ENCODE measurements at places on chromosomes 3 and 15.
A peak's percentile ranks its signal among the peaks of the same experiment; 100 is the strongest.

DNA sequence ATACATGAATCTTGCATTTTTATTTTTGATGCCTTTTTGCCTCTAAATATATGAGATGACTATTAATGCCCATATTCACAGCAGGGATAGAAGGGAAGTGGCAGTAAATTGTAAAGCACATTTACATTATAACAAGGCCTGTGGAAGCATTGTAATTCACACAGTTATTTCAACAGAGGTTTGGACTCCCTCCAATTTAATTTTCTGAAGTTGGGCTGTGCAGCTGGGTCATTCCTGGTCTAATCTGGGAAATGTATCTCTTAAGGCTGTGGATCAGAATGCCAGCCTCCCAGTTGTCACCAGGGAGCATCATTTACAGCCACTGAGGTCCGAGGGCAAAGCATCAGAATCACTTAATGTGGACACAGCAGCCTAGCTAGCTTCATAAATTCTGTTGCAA lies 434.5 kb downstream of the MFSD1 start:
- no peak for DNase-seq

- no peak for DNase-seq
Measured at GRCh38 chr15:59274126-59274970, 67.7 kb downstream of the LDHAL6B start.

- no peak for DNase-seq
Measured at GRCh38 chr15:77739591-77740378, 107.1 kb upstream of the LINGO1 start.

- DNase-seq, result no peak
Measured at GRCh38 chr3:132536442-132537153, 60.5 kb upstream of the ACKR4 start.

DNA sequence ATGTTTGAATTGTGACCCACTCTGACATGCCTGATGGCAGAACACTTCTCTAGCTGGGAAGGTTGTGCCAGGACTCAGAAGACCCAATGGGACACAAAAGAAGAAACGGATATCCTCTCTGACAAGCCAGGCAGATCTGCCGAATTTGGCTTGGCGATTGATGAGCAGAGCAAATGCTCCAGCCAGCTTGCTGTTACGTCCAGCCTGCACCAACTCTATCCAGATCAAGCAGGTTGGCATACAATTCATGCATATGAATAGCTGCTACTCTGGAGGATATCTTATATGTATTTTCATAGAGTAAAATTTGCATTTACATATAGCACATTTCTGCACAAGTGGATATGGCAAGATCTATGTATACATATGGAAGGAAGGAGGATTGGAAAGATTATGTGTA lies 102.8 kb downstream of the PEX5L start:
- no peak for DNase-seq

DNA sequence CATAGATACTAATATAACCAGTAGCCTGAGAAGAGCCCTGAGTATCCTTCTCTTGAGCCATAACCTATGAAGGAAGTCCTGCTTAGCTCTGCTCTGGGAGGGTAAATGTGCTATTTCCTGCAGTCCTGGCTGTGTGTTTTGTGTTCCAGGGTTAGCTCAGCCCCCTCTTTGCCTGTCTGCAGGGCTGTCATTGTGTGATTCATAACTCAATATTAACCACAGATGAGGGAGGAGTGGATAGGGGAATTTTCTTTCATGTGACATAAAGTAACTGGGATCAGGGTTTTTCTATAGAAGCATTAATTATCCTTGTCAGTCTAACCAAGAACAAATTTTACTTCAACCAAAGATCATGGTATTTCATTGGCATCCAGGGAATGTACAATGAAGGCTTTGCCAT lies 183.3 kb upstream of the ZBTB20 start:
- DNase-seq, result no peak

GRCh38 chr3:15926871-15927270 lies 129.1 kb upstream of the ANKRD28 start:
- no peak for DNase-seq

GRCh38 chr15:68051109-68051508 lies 3.0 kb upstream of the PIAS1 start:
- no peak for DNase-seq

DNA sequence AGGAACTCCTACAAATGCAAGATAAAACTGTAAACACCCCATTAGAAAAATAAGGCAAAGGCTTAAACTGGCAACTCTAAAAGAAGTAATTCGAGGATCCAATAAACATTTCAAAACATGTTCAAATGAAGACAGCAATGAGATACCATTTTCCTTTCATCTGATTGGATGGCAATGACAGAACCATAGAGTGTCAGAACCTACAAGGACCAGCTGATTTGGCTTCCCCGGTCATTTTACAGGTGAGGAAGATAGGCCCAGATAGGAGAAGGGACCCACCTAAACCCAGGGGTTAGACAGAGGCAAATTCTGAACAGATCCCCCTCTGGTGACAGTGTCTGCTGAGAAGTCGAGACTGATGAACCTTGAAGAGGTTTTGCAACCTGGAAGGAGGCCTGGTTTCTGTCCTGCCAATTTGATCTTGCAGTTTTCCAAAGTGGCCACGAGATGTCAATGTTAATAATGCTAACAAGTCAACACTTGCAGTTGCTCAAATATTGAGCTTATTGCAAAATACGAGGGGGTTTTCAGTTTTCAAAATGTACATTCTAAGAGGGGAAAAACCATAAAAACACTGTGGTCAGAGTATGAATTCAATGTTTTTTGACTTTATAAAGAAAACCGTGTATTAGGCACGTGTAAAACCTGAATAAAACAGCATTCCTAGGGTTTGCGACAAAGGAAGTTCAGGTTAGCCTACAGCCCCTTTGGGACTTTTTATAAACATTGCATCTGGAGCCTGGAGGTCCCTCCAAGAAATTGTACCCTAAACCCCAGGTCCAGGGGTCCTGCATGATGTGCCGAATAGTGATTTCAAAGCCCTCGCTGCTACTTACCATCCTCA lies 21.5 kb downstream of the CFAP161 start:
- no peak for DNase-seq

GRCh38 chr3:50675179-50676030 lies 678 bp downstream of the DOCK3 start:
- peak; percentile 64 for DNase-seq

GRCh38 chr3:184368586-184369183 lies 7.2 kb downstream of the POLR2H start:
- DNase-seq, result no peak

GRCh38 chr3:53104762-53105161 lies 25.5 kb downstream of the RFT1 start:
- no peak for DNase-seq

DNA sequence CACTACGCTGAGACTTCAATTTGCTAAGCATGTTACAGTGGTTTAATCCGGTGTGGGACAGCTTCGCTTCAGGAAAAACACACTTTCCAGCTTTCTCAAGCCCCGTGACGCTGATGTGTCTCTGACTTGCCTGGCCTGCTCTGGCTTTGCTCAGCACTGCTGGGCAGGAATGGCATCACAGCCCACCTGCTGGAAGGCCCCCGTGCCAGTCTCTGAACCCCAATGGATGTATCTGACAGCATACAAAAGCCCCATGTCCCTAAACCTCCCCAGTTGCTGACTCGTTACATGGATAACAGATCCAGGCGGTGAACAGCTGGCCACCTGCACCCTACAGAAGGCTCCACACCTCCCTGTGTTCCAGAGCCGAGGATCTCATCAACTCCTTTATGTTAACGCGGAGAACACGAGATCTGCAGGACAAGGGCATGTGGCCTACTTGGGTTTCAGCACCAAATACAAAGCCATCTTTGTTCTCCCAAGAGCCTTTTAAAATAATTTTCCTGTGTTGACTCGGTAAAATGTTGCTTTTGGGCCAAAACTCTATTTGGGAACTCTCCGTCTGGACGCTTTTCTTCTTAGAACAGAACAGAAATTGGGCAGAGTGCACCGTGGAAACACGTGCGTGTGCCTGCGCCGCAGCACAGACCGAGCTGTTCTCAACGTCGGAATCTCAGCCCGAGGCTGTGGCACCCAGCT lies 61.4 kb downstream of the ATP10A start:
- DNase-seq, result no peak

DNA sequence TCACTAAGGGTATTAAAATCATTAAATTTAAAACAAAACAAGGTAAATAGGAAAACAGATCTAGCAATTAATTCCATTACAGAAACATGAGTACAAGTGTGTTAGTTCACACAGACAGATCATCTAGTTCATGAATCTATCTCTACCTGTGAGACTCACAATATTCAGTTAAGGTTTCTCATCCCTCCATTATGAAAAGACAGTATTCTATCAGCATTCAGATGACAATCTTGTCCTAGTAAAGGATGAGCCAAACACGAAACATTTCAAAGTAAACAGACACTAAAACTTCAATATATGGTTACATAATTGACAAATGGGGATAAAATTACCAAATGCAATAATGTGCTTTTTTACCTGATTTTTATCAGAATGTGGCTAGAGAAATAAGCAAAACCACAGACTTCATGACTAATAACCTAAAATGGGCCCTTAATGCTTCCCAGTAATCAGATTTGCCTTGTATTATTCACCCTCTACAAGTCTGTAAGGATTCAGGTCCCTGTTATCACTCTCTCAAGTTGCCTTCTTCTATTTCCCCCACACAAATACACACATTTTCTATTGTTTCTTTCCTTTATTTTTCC lies 126.8 kb downstream of the DLG1 start:
- no peak for DNase-seq

DNA sequence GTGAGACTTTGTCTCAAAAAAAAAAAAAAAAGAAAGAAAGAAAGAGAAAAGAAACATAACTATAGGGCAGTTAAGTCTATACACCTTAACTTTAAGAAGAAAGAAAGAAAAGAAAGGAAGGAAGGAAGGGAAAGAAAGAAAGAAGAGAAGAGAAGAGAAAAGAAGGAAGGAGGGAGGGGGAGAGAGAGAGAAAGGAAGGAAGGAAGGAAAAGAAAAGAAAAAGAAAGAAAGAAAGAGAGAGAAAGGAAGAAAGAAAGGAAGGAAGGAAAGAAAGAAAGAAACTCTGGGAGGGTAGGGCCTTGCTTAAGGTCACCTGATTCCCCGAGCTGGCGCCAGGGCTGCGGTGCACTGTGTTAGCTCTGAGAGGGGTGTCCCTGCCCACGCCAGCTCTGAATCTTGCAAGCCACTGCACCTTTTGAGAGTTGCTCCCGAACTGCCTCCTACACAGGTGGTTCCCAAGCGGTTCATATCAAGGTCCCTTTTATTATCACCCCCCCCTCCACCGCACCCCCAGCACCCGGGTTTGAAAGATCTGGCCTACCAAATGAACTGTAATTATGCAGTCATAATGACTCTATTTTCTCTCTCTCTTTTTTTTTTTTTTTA lies 39.2 kb upstream of the VPS8 start:
- DNase-seq, result no peak

DNA sequence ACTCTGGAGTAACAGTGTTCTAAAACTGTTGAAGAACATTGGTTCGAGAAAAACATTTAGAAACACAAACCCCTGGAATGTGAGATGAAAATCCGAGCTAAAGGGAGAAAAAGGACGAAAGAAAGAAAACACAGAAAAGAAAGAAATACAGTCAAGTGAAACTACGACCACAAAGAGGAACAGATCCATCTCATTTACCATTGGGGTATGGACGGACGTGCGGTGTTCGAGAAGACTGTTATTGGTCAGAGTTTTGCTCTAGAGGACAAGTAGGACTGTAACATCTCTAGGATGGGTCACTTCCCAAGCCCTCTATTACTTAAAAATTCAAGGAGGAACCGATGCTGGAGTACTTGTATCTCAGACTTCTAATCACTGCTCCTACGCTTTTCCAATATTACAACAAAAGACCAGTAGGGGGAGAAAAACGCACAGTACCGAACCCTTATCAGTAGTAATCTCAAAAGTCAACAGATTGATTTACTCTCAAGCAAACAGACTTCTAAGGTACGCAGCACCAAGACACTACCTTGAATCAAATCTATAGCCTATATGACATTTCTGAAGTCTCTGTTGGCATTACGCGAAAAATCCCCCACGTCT lies 1.1 kb upstream of the PIK3CA start:
- no peak for DNase-seq

- DNase-seq, result no peak
Measured at GRCh38 chr3:137647179-137647578, 116.9 kb upstream of the SOX14 start.

- DNase-seq, result no peak
Measured at GRCh38 chr3:28218071-28218916, 23.1 kb upstream of the CMC1 start.

DNA sequence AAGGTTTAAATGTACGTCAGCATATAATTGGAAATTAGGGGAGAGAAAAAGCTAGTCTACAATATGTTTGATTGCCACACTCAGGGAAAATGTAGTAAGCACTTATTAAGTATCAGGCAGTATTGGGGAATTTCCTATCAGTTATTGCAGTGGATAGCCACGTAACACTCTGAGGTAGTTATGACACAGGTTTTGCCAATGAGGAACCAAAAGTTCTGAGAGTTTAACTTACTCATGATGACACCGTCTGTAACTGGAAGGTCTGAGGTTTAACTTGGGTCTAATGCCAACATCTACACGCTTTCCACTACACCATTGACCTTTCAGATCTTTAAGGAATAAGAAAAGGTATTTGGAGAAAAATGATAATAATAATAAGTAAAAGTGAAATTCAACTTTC lies 89.5 kb downstream of the ZMAT3 start:
- no peak for DNase-seq

DNA sequence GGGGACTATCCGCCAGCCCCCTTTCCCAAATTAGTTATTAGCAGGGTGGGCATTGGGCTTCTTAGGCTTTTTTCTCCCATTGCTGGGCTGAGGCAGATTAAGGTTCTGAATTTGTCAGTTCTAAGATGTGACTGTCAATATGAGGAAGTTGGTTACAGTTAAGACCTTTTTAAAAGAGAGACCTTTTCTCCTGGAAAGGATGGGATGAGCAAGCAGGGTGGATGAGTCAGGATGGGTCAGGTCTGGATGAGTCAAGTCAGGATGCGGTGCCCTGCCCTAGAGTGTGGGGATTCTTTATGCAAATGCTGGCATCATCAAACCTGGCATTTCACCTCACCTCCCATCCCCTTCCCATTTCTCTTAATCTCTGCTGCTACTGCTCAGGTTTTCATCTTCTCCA lies 1.9 kb downstream of the AEN start:
- DNase-seq, result peak; percentile 44

DNA sequence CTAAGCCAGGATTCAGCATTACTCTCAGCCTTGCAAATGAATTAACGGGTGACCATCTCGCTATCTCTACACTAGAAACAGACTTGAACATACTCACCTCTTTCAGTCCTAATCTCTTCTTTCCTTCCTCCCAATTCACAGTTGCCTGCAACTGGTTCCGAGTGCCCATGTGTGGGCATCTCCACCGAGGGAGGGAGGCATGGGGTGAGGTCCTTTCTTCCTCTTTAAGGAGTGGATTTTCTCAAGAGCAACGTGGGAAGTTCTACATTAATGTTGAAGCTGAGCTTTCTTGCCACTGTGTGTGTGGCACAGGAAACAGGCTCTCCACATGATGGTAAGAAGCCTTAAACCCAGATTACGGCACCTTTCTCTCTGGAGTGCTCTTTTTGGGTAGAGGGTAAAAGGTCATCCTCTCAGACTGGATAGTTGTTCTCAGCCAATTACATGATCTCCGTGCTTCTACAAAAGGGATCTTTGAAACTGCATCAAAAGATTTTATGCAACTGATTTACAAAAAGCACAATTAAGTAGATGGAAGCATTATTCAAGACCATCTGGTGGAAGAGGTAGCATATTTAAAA lies 286.8 kb upstream of the NR2F2 start:
- DNase-seq, result no peak
